ENCODE measurements at places on chromosomes 12 and 14.

DNA sequence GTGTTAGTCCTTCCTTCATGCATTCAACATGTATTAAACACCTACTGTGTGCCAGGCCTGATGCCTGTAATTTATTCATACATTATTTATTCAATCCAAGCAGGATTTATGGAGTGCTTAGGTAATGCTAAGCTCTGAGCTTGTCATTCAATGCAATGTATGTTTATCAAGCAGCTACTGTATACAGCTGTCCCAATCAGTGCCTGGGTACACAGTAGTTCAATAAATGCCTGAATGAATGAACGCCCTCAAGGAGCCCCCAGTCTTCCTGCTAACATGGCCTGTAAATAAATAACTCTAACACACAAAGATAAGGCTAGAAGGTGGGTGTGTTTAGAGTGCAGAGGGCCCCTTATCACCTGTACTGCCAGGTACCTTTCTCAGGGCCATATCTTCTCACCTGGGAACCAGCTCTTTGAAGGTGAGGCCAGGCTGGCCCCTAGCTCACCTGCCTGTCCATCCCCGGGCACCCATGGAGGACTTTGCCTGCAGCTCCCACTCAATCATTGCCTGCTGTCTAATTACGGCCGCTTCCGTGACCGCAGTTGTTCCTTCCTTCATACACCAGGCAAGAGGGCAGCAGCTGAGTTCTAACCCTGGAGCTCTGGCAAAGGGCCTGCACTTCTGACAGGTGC lies 20.0 kb upstream of the KDM2B start:
- no peak for DNase-seq

DNA sequence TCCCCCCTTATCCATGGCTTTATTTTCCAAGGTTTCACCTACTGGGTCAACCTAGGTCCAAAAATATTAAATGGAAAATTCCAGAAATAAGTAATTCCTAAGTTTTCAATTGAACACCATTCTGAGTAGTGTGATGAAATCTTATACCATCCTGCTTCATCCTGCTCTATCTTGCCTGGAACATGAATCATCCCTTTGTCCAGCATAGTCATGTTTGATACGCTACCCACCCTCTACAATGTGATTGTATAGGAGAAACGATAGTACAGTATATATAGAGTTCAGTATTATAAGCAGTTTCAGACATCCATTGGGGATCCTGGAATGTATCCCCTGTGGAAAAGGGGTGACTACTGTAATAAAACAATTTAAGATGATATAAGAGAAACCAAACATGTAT lies 62.2 kb downstream of the IFNG start:
- DNase-seq, result no peak

- DNase-seq, result no peak
These were observed 47.4 kb upstream of the DICER1 start for GRCh38 chr14:95204705-95205104.

- no peak for DNase-seq
These were observed 280.9 kb downstream of the LRIG3 start for GRCh38 chr12:58639318-58639934.

GRCh38 chr14:86777963-86778602 lies 1214.9 kb downstream of the GALC start:
- no peak for DNase-seq

GRCh38 chr12:131005161-131006035 lies 51.7 kb downstream of the ADGRD1 start:
- DNase-seq, result no peak

GRCh38 chr12:18580706-18581105 lies 157.1 kb downstream of the PLCZ1 start:
- DNase-seq, result no peak

DNA sequence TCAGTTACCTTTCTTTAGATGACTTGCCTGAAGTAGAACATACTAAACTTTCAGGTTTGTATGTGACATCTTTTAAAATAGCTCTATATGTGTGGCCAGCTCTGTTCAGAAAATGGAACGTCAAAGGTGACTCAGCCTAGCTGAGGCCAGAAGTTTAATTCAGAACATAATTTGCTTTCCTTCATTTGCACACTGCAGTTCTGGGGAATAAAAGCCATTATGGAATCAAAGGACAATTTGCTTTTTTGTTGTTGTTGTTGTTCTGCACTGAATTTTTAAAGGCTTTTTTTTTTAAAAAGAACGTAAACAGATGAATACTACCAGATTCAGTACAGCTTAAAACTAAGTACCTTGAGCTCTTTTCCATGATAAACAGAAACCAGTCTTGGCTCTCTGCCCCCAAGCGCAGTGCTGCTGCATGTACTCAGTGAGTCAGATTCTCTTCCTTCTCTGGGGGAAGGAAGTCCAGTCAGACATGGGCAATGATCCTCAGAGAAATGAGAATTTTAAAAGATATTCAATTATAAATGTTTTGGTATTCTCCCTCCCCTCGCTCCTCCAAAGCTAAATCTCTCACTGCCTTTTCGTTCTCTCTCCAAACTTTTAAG lies 644.2 kb downstream of the NOVA1 start:
- DNase-seq, result no peak

DNA sequence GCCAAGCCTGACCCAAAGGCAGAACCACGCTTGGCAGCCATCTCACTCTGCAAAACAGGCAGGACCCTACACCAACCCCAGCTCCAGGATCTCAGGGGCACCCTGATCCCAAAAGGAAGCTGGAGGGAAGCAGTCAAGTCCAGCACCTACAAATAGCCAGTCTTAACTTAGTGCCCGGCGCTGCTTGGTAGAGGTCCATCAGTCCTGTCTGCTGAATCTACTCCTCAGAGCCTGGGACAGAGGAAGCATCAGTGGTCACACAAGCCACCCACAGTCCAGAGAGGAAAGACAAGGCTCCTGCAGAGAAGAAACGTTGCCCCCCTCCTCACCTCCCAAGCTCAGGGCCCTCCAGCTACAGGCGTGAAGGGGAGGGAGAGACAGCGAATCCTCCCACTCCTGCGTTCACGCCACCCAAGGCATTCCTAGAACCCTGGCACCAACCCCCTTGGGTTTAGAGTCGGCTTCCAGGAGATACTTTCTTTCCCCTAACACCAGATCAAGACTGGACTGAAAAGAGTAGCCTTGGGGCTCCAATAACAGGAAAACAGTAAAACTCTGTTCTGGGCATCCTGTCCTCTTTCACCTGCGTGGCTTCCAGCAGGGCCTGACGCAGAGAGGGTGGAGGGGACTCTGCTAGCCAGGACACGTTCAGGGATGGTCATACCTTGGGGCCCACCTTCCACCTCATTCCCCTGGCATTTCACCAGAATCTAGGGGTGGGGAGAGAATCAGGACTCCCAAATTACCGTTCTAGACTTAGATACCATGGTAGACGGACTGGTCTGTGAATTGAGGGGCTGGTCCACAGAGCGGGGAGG lies 1.2 kb downstream of the PXN start:
- no peak for DNase-seq

- DNase-seq, result no peak
These were observed 220.6 kb upstream of the RGS6 start for GRCh38 chr14:71711619-71712018.

GRCh38 chr12:11568762-11569478 lies 80.6 kb upstream of the ETV6 start:
- no peak for DNase-seq

- DNase-seq, result no peak
These were observed 52.0 kb downstream of the PEBP1 start for GRCh38 chr12:118187751-118188435.

- no peak for DNase-seq
These were observed at the start of gene GSC for GRCh38 chr14:94769391-94770250. GSC (minus strand) TSS chr14:94770113; CDS start chr14:94770015, 98 bp downstream.

GRCh38 chr12:118501489-118501888 lies 125.1 kb downstream of the SUDS3 start:
- DNase-seq, result no peak

DNA sequence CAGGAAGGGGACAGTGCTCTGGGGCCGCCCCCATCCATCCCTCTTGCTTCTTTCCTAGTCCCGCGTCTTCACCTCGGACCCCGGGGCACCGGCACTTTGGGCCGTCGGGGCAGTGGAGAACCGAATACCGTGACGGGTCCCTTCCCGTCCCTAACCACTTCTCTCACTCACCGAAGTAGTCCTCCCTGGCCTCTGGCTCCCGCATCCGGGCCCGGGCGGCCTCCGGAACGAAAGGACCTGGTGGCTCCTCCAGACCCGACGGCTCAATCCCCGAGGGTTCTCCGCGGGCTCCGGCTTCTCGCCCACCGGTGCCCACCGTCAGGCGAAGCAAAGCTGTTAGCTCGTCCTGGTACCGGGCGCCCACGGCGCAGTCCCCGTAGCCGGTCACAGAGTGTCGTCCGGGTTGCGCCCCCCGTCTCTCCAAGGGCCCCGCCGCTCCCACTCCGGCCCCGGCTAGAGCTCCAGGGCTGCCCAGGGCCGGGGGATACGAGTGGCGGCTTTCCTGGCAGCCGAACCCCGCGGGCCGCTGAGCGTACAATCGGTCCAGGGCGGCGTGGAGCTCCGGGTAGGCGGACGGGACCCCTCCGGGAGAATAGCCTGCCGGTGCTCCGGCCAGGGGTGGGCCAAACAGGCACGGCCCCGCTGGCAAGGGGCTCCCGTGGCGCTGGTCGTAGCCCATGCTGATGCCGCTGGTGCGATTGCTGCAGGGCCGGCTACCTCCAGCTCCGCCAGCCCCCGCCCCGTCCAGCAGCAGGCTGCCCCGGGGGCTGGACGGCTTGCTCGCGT lies 1.1 kb downstream of the AJUBA start:
- no peak for DNase-seq

DNA sequence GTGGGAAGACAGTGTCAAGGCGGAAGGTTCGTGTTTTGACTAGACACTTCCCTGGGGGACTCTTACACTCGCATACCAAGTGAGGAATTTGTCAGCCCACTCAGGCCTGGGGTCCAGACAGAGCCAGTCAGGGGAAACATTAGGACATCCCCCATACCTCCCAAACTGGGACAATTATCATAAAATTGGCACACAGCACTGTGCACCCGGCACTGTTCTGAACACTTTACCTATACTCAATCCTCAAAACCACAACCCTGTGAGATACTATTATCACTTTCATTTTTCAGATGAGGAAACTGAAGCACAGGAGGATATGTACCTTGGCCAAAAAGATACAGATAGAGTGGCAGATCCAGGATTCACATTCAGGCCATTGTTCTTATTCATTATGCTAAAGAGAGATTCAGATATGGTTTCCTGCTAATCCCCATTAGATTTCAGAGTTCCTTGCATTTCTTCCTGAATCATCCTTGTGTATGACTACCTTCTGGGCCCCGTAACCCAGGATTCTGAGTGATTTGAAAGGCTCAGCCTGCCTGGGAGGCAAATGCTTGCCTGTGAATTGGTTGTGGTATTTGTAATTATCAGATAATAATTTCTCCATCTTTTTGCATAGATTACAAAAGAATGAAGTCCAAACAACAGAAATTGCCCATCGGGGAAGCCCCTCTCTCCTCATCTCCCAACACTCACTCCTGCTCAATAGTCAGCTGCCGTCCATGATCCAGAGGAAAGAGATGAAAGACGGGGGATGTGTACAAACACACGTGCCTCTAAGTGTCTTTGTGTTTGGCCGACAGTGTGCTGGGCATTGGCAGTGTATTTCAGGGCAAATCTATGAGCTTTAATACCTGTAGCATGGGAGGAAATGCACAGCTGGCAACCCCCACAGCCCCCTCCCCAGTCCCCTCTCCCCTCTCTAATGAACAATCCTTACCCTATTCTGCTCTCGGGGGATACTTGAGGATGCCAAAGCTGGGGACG lies 4.6 kb downstream of the TAC3 start:
- no peak for DNase-seq

DNA sequence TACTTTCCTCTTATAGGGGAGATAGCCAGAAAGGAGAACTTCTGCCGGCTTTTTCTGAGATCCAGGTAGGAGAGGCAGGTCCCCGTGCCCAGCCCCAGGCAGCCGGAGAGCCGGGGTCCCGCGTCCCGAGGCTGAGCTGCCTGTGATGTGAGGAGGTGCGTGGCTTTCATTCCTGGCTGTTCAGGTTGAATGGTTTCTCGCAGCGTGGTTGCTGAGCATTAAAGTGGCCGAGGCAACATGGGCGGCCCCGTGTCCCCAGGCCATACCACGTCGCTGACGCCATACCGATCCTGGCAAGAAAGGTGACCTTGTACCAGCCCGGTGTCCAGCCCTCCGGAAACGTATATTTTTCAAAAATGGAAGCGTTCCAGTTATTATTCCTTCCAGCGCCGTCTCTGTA lies 116.7 kb upstream of the MYL2 start:
- DNase-seq, result no peak

DNA sequence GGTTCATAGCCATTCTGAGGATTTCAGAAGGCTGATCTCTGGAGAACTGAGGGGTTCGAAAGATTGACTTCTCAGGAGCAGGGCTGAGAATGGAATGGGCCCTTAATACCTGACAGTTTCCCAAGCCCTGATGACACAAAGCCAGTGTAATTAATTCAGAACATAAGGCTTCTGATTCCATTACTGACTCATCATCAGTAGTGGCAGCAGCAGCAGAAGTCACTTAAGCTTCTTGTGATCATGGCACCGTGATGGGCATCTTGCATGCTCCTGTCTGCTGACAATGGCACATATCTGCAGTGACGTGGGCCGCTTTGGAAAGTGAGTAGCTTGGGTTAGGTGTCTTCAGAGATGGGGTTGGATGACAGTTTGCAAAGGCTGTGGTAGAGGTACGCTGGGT lies 38.2 kb upstream of the GSG1 start:
- DNase-seq, result no peak

- no peak for DNase-seq
These were observed 73.2 kb downstream of the TTC6 start for GRCh38 chr14:37668646-37669045.

DNA sequence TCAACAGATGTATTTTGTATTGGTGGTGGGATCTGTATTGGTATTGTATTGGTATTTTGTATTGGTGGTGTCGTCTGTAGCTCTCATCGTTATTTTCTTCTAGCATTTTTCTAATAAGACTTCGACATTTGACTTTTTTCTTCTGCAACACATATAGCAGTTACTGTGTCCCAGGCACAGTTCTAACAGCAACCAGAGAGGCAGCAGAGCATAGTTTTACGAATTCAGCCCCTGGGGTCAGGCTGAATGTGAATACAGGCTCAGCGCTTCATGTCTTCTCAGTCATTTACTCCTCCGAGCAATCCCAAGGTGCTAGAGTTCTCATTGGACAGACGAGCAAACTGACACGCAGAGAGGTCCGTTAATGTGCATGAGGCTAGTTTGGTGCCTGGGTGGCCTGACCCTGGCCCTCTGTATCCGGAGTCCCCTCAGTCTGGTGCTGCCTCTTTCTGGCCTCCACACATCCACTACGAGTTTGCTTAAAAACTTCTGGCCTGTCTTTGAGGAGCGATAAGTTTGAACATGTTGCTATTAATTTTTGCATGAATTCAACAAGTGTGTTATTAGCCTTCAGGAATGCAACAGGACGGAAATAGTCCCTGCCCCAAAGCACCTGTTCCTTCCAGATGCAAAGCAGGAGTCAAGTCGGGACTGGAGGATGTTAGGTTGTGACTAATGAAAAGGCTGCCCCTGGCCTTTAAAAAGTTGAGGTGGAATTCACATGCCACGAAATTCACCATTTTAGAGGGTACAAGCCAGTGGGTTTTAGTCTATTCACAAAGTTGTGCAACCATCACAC lies 87.0 kb downstream of the GLT1D1 start:
- no peak for DNase-seq

GRCh38 chr12:19191089-19191488 lies 61.6 kb downstream of the PLEKHA5 start:
- no peak for DNase-seq

GRCh38 chr14:55077170-55078151 lies 26.0 kb downstream of the MAPK1IP1L start:
- DNase-seq, result no peak

GRCh38 chr14:106174206-106174605 lies 647.8 kb downstream of the TMEM121 start:
- DNase-seq, result no peak

- no peak for DNase-seq
These were observed 440 bp upstream of the ISM2 start for GRCh38 chr14:77498984-77499527.

All from NCI-H1436 treated with DMSO at 0.1 percent for 48 hours (cell line).